ENCODE measurements at places on chromosomes 4 and X.

GRCh38 chrX:8663325-8663724 is 68.6 kb downstream of the ANOS1 start:
- DNase-seq, result no peak

GRCh38 chr4:59848457-59848856 is 1351.7 kb upstream of the ADGRL3 start:
- DNase-seq, result no peak

- no peak for DNase-seq
These were observed 98.3 kb downstream of the RAPGEF2 start for GRCh38 chr4:159201168-159201567.

DNA sequence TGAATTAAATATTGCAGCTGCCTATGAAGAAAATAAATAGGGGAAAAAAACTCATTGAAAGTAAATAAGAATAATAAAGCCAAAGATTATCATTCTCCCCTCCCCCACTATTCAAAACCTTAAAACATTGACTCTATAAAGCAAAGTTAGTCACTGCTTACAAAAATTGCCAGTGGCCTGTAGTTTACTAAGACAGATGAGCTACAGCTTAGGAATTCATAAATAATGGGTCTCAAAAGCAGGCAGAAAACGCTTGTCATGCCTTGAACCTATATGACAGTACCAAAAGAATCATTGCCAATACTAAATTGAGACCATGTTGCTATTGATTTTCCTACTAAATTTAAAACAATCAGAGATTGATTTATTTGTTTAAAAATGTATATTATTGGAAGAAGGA is 78.9 kb downstream of the SLC10A7 start:
- DNase-seq, result no peak

- DNase-seq, result no peak
These were observed 15.0 kb downstream of the C4orf51 start for GRCh38 chr4:145694929-145695328.

DNA sequence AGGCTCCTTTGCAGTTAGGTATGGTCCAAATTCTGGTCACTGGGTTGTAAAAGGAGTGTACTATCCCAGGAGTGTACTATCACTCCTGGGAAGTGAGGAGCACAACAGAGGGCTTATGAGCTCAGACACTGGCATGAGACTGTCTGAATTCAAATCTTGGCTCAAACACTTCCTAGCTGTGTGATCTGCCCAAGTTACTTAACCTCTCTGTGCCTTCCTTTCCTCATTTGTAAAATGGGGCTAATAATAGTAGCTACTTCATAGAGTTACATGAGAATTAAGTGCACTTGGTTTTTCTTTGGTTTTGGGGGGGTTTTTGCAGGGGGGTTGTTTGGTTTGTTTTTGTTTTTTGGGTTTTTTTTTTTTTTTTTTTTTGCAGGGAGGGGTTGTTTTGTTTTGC is 152.0 kb downstream of the BCOR start:
- DNase-seq, result no peak

GRCh38 chr4:72641611-72642010 is 72.6 kb upstream of the ADAMTS3 start:
- no peak for DNase-seq

GRCh38 chr4:110008540-110008939 is 95.9 kb downstream of the EGF start:
- no peak for DNase-seq

All from activated CD4-positive, alpha-beta T cell treated with anti-CD3 and anti-CD28 coated beads for 24 hours (primary cell).